ENCODE measurements at places on chromosomes 5 and 9.

DNA sequence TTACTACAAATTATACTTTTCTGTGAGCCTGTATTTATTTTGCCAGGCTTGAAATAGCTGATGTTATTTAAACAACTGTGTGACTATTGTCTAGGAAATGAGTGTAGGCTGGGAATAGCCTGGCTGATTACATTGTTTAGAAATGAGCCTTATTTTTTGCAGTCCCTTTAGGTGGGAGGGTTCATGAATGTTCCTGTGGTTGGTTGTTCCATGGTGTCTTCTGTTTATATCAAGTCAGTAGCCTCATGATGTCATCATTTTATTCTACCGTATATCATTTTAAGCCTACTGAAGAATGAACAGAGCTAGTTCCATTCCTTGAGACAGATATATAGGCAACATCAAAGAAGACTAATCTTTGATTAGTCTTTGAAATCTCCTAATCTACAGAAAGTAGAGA, 53.1 kb downstream of the MAP1B start:
- DNase-seq = no peak

DNA sequence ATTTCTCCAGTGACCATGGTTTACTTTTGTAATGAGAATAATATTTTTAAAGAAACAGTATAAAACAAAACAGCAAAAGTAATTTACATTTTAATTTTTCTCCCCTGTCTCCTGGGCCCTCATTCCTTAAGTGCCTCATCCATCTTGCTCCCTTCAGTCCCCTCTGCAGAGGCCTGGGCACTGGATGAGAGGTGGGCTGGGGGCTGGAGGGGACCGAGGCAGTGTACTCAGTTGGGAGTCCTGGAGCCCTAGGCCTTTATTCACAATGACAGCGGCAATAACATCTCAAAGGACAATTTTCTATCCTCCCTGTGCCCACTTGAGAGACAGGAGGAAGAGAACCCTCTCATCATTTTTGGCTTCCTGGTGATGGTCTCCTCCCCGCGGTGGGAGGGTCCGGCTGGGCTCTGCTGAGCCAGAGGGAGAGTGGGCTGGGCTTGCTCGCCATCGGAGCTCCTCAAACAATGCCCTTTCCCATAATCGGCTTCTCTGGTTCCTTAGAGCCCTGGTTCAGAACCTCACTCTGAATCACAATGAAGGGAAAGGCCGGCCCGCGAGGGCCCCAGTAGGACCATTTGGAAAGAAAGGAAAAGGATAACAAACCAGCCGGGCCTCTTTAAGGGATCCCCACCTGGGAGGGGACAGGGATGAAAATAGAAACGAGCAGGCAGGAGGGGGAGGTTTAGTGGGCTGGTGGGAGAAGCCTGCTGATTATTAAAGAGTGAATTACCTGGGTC, 9.7 kb upstream of the SMIM32 start:
- no peak for DNase-seq

GRCh38 chr5:108634010-108634616, 113.6 kb upstream of the FER start:
- DNase-seq = no peak

DNA sequence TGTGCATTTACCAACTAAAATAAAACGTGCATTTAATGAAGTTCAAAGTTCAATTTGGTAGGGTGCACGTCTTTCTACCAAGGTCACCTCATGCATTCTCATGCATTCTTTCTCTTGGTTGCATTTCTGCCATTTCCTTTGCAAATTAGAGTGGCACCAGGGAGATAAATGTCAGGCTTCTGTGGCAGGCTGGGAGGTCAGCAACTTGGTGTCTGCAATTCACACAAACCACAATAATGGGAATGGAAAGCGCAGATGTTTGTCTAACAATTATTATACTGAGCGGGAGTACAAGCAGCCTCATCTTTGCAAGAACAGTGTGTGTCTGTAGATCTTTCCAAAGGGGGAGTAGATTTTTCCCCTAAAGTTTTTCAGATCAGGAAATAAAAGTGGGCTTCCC, 411.7 kb downstream of the DMRT2 start:
- DNase-seq = no peak

GRCh38 chr5:155008669-155009068, 4.9 kb upstream of the KIF4B start:
- DNase-seq = no peak

DNA sequence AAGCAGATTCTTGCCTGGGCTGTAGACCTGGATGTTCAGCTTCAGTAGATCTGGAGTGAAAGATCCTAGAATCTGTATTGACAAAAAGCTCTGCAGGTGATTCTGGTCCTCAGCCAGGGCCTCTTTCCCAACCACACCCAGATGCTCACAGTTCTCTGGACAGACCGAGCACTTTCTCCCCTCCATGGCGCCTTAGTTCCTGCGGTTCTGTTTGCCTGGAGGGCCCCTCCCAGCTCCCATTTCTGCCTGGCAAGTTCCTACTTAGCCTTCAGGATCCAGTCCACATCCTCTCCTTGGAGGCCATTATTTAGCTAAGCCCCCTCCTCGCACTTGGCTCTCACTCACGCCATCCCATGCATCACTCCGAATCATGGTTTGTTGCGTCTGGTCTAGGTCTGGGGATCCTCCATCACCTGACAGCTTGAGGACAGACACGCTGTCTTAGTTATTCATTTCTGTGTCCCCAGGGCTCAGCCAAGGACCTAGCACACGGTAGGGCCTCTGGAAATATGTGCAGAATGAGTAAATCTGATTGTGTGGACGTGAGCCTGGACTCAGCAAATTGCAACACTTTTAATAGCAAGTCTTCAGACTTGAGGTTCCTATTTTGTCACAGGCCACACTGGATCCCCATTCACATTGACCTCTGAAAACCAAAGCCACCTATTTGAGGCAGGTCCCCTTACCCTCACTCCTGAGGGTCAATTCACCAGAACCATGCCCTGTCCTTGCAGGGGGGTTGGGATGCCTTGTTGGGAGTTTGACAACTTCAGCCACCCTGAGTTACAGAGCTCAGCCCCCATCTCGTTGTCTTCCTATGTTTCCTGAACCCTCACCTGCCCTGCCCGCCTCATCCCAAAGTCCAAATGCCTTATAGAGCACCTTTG, 50.7 kb downstream of the COL15A1 start:
- DNase-seq = no peak

GRCh38 chr9:135526730-135527571, 5.7 kb downstream of the LCN1 start:
- DNase-seq = peak; percentile 22

- DNase-seq = no peak
These were observed 51.9 kb upstream of the JAK2 start for GRCh38 chr9:4933177-4933576.

GRCh38 chr5:59328709-59329296, 564.7 kb downstream of the PDE4D start:
- no peak for DNase-seq

GRCh38 chr5:34580983-34581382, 75.1 kb upstream of the RAI14 start:
- DNase-seq = no peak

- DNase-seq = no peak
These were observed 135.3 kb upstream of the RPS23 start for GRCh38 chr5:82413302-82414040.

DNA sequence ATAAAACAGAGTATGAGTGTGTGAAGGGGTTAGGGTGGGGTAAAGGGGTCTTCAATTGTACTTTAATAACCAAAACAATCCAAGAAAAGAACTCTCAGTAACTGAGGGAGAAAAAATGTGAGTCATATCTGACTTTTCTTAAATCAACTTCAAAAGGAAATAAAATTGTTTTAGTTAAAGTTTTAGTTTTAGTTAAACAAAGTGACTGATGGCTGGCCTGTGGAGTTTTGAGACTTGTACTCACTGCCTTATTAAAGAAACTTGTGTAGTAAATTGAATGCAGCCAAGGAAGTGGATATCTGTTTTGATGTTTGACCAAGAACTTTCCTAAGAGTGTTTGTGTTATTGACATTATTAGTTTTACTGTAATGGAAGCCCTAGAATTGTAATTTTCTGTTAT, 2032.6 kb downstream of the MAT2B start:
- no peak for DNase-seq

- DNase-seq = no peak
These were observed 772.0 kb upstream of the FAM174A start for GRCh38 chr5:99763021-99763774.

GRCh38 chr5:139951296-139951924, 91.7 kb downstream of the NRG2 start:
- no peak for DNase-seq

DNA sequence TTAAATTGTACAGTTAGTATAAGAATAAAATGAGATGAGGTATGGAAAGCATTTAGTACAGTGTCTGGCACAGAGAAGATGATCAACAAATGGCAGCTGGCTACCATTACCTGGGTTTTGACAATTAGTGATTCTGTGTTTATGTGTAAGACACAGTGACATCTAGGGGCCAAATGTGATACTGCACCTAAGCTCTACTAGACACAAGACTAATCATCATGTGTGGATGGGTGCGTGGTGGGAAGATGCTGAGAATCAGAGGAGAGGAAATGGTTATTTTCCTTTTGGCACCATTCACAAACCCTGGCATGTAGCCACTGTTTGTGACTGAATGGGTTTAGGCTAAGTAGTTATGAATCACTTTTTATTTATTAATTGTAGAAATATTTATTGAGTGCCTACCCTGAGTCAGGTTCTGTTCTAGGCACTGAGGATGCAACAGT, 109.8 kb upstream of the TBC1D2 start:
- DNase-seq = peak; percentile 53

DNA sequence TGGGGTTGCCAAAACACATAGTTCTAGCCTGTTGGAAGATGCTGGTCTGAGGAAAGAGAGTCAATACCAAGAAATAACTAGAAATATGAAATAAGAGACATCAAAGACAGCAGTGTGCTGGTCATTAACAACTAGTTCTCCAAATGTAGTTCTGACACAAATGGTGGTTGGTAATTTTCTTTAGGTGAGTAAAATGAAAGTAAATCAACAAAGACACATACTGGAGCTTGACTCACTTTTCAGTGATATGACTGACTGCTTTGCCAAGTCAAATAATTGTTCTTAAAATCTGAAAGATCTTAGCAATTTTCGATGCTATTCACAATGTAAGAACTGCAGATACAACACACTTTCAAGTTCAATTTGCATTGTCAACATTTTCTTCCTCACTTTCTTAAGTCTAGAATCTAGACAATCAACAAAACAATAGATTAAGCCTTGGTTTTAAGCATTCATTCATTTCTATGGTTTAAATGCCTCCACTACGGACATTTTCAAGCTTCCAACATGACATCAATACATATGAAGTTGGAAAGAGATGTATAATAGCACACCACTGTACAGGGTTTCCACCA, 166.8 kb upstream of the MAP3K1 start:
- no peak for DNase-seq

DNA sequence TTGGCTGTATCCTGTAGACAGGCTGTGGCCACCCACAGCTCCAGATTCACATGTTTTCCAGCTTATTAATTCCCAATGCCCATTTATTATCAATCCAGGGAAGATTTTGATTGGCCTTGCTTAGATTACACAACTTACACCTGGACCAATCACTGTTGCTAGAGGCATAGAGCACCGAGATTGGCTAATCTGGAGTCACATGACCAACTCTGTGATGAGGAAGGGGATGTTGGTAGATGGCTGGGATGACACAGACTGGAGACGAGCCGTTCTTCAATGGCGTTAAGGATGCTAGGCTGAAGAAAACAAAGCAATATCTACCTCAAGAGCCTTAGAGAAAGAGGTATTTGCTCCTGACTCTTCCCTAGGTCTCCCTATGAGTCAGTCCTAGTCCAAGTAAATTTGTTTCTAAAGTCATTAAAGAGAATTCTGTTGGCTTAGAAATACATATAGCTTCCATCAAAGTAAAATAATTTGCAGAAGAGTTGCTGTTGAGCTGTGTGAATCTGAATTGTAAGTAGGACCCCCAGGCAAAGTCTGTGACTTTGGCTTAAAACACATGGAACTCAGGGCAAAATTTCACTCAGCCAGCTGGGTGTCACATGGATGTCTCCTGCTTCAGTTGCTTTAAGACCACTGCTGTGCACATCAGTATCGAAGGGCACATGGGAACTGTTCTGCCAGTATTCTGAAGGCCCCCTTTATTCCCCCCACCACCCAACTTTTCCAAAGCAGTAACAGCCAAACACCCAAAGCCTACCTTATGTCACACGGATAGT, 326.4 kb upstream of the KLF4 start:
- DNase-seq = no peak

DNA sequence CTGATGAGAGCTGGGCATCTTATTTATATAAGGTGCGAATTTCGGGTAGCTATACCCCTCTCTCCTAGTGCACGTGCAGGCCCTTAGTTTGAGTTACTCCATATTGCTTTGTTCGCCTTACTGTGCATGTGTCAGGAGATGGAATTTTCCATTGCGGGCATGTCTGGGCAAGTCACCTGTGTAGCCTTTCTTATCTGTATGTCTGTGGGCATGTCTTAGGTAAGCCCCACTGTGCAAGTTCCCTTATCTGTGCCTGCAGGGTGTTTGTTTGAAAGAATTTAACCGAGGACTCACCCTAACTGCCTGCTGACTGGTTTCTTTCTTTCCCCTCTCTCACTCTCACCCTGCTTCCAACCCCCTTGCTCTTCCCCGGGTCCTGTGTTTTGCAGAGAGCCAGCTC, 140.7 kb upstream of the RANBP3L start:
- no peak for DNase-seq
